ENCODE measurements at places on chromosomes 4 and X.

GRCh38 chr4:6179362-6179761 lies 21.0 kb downstream of the JAKMIP1 start:
- no peak for DNase-seq

- DNase-seq: no peak
These were observed 200.0 kb downstream of the PPP1R2C start for GRCh38 chrX:42577936-42578470.

DNA sequence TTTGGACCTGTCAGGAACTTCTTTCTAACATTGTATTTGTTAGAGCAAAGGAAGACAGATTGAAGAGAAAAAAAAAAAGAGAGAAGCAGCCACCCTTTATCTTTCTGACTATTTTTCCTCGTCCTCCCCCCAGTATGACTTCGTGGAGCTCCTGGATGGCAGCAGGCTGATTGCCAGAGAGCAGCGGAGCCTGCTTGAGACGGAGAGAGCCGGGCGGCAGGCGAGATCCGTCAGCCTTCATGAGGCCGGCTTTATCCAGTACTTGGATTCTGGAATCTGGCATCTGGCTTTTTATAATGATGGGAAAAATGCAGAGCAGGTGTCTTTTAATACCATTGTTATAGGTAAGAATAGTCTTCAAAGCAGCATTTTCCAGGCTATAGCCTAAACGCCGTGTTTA lies 237.7 kb downstream of the DCTD start:
- no peak for DNase-seq

DNA sequence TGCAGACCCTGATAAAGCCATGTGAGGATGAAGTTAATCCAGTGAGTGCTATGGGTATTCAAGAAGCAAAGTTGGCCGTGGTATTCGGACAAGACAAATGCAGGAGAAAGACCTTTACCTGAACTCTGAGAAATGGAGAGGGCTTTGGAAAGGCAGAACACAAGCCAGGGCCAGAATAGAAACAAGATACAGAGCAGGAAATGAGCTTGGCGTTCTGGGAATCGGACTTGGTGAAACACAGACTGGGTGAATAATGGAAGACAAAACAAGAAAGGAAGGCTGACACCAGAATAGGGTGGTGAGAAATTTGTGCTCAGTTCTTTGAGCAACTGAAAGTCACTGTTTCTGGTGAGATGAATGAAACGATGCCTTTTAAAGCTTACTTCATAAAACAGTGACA lies 83.3 kb downstream of the VEGFC start:
- no peak for DNase-seq

DNA sequence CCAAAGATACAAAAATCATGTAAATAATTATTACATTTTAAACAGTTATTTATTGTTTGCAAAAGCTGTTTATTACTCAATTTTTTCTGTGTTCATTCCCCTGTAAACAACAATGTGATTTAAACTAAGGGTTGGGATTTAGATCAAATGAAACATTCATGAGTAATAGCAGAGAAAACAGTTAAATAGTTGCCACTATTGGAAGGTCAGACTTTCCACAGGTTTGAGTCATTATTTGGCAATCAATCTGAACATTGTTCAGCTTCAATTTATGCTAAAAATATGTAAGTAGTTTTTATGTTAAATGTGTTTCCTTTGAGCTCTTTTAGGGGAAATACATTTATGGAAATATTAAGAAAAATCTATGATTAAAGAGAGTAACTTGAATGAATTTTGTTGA lies 144.9 kb downstream of the STIM2 start:
- DNase-seq: no peak
